ENCODE measurements at places on chromosomes 2 and 18.
A peak's percentile ranks its signal among the peaks of the same experiment; 100 is the strongest.

GRCh38 chr2:182281276-182281675 lies 145.6 kb downstream of the PDE1A start:
- no peak for DNase-seq

- DNase-seq, result no peak
These were observed 265.3 kb downstream of the ZEB2 start for GRCh38 chr2:144254342-144255235.

DNA sequence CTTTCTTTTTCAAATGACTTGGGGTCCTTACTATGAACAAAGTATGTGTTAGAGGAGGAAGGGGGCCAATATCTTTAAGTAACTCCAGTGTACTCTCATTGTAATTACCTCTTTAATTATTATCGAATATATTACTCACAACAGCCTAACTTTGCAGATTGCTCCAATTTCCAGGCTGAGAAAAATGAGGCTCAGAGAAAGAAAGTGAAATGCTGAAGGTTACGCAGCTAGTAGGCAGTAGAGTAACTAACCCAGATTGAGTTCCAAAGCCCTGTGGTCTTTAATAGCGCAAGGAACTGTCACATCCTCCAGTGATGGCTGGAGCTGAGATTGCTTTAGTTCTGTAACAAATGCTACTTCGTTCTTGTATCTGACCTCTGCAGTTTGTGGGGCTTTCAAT lies 2.2 kb upstream of the GYPC start:
- DNase-seq, result no peak

GRCh38 chr2:48034295-48034694 lies 128.0 kb upstream of the FBXO11 start:
- no peak for DNase-seq

DNA sequence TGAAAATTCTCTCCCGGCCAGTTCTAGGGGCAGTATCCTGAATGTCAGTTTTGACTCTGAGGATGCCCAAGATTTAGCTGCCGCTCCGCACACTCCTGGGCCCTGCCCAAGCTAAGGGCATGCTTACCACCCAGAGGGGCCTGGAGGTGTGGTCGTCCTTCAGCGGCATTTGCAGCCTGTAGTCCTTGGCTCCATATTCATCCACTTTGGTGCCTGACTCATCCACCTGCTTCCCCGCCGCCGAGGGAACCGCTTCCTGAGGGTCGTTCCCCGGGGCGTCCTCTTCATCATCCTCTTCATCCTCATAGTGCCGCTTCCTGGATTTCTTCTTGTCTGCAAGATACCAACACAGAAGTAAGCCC lies 577 bp downstream of the ERCC3 start:
- DNase-seq, result no peak

- no peak for DNase-seq
These were observed 2.6 kb downstream of the MAP2 start for GRCh38 chr2:209426432-209426831.

DNA sequence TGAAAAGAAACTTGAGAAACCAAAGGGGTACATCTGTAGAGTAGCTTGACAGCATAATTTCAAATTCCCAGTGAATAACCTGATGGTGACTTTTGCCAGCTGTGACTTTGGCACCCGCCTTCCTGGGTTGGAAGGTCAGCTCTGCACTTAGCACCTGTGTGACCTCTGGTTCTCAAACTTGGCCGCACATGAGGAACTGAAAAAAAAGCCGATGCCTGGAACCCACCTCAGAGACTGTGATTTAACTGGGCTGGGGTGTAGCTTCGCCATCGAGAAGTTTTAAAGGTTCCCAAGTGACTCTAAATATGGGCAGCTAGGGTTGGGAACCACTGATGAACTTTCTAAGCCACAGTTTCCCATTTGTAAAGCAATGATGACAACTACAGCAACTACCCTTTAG lies 6.5 kb downstream of the EFEMP1 start:
- DNase-seq, result no peak

- no peak for DNase-seq
These were observed 793 bp downstream of the ZNF236 start for GRCh38 chr18:76823161-76823538.

GRCh38 chr2:221527776-221528309 lies 44.3 kb downstream of the EPHA4 start:
- peak; percentile 78 for DNase-seq

- DNase-seq, result no peak
These were observed 58.3 kb downstream of the FEZ2 start for GRCh38 chr2:36539631-36540030.

- no peak for DNase-seq
These were observed 39.7 kb upstream of the SOCS6 start for GRCh38 chr18:70249118-70249517.

- DNase-seq, result no peak
These were observed 86.8 kb downstream of the MAIP1 start for GRCh38 chr2:200042102-200042735.

DNA sequence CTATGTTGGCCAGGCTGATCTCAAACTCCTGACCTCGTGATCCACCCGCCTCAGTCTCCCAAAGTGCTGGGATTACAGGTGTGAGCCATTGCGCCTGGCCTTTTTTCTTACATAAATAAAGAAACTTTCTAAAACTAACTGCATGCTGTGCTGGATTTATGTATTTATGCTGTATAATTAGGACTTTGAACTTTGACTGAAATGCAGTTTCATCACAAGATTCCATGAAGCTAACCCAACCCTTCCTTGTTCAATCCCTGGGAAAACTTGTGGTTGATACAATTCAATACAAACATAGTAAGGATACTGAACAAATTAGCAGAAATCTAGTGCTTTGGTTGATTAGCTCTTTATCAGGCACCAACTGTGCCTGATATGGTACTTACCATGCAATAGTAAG lies 20.9 kb upstream of the SLC35F5 start:
- no peak for DNase-seq

- no peak for DNase-seq
These were observed 11.2 kb upstream of the C1D start for GRCh38 chr2:68074050-68074449.

GRCh38 chr2:109257653-109258052 lies 128.6 kb downstream of the SH3RF3 start:
- no peak for DNase-seq

GRCh38 chr2:52017646-52018235 lies 985.8 kb upstream of the NRXN1 start:
- no peak for DNase-seq

DNA sequence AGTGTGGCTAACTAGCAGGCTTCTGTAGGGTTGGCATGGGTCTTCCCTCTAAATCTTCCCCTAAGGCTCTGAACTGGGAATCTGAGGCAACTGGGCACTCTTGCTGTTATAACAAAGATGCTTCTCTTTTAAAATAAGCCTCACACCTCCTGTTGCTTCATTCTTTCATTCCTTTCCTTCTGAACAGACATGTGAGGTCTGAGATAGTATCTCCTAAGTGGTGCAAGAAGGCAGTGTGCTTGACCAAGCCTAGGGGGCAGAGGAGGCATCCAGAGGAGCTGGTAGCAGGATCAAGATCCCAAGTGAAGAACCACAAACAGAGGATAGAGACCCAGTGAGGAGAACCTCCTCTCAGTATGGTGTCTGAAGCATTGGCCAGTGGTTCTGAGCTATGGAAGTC lies 90.9 kb downstream of the TTC27 start:
- DNase-seq, result no peak

DNA sequence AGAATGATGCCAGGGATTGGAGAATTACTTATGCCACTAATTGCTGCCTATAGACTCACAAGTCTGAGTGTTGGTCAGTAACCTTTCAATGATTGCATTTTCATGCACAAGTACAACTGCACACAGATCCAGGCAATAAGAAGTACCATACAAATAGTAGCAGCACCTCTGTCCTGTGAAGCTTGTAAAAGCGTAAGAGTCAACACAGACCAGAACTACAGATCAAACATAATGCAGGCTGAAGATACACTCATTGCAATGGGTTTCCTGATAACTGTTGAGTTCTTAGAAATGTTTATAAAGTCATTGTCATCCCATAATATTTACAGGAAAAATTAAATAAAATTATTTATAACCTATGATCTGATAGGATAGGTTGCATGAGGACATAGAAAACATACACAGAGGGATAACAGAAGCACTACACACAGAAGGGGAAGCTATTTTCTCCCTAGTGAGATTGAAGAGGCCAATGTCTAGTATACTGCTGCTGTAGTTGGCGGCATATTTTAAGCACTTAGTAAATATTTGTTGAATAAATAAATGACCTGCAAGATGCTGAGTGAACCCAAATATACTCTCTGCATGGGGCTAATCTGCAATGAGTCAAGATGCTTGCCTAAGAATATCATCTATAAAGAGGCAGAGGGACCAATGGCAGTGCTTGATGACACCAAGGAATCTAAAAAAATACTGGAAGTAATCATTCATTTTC lies 5.7 kb upstream of the PIK3C3 start:
- DNase-seq, result no peak

DNA sequence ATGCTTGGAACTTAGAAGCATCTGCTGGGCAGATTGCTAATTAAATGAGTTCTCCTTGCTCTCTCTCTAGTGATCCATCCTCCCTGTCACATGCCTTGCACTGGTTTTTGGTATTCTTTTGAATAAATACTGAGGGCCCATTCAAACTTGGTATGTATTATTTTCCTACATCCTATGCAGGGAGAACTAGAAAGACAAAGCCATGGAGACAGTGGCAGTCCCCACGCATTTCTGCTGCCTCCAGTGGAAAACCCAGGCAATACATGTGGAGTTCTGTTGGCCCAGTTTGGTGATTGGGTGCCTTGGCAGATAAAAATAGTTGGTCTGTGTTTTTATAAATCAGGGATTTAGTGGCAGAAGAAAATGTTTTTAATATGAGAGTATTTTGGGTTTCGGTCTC lies 68.7 kb downstream of the DIS3L2 start:
- no peak for DNase-seq

DNA sequence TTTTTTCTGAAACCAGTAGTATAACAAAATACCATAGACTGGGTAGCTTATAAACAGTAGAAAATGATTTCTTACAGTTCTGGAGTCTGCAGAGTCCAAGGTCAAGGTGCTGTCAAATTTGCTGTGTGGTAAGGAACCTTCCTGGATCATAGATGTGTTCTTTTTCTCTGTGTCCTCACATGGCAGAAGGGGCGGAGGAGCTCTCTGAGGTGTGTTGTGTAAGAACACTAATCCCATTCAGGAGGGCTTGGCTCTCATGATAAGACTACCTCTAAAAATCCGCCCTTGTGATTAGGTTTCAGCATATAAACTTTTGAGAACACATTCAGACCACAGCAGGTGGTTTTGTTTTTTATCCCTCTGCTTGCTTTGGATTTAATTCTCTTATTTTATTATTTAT lies 25.7 kb downstream of the ANKRD62 start:
- DNase-seq, result no peak

- no peak for DNase-seq
These were observed 177.5 kb downstream of the CD8B2 start for GRCh38 chr2:106664669-106665068.

DNA sequence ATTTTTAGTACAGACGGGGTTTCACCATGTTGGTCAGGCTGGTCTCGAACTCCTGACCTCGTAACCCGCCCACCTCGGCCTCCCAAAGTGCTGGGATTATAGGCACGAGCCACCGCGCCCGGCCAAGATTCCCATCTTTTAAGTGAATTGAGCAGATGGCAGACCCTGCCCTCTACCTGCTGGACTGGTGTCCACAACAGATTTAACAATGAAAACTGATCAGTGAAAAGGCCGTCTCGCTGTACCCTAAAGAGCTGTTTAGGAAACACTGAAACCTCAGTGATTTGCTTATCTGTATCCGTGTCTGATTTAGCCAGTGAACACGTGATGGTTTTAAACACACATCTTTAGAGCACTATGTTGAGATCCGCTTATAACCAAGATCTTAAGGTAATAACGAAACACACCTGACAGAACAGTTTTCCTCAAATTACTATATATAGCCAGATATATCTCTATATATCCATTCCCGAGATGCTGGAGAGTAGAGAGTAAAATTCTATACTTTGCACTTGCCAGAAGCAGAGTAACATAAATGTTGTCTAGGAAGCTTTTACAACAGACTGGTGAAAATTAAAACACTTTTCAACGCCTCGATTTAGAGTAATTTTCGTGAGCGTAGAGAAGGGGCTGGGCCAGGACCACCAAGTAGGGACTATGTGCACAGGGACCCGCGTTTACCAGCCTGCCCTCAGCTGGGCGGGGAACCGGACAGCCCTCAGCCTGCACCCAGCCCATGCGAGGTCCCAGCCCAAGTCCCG lies 594 bp downstream of the FAM161A start:
- peak; percentile 4 for DNase-seq

GRCh38 chr2:110869472-110870446 lies 137.4 kb downstream of the ACOXL start:
- no peak for DNase-seq

GRCh38 chr2:152546230-152546837 lies 170.9 kb downstream of the PRPF40A start:
- DNase-seq, result no peak

GRCh38 chr2:43305517-43305916 lies 79.1 kb upstream of the ZFP36L2 start:
- DNase-seq, result no peak

GRCh38 chr2:127050803-127051115 lies 56.2 kb downstream of the BIN1 start:
- DNase-seq, result peak; percentile 2

- no peak for DNase-seq
These were observed 1.7 kb upstream of the FZD5 start for GRCh38 chr2:207771421-207771820.

- DNase-seq, result no peak
These were observed 52.6 kb downstream of the RHBDD1 start for GRCh38 chr2:226888378-226888965.

- peak; percentile 30 for DNase-seq
These were observed 383.4 kb downstream of the PTPRM start for GRCh38 chr18:7950380-7951136.

GRCh38 chr18:25066516-25066915 lies 285.4 kb downstream of the ZNF521 start:
- no peak for DNase-seq

- no peak for DNase-seq
These were observed 412.7 kb downstream of the STK39 start for GRCh38 chr2:167834707-167835106.

Data from CD4-positive, alpha-beta T cell treated with Interleukin-17A for 4 hours (primary cell).